NCI-H1436 treated with DMSO at 0.1 percent for 48 hours (cell line): ENCODE measurements at places on chromosomes 16 and 17.

DNA sequence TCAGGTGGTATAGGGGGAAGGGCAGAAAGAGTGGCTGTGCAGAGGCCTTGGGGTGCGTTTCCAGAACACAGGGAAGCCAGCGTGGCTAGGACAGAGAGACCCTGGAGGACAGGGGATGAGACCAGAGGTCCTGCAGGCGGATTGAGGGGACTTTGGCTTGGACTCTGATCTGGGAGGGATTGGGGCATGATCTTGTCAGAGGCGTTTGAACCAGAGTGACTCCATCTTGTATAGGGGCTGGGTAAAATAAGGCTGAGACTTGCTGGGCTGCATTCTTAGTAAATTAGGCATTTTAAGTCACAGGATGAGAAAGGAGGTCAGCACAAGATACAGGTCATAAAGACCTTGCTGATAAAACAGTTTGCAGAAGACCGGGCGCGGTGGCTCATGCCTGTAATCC lies 5.4 kb upstream of the NATD1 start:
- DNase-seq: no peak

GRCh38 chr16:27464626-27465482 lies 62.9 kb downstream of the IL21R start:
- DNase-seq: no peak

GRCh38 chr17:27338536-27338985 lies 44.6 kb downstream of the WSB1 start:
- no peak for DNase-seq

- DNase-seq: no peak
These were observed 18.4 kb downstream of the MAP2K3 start for GRCh38 chr17:21302711-21303425.

DNA sequence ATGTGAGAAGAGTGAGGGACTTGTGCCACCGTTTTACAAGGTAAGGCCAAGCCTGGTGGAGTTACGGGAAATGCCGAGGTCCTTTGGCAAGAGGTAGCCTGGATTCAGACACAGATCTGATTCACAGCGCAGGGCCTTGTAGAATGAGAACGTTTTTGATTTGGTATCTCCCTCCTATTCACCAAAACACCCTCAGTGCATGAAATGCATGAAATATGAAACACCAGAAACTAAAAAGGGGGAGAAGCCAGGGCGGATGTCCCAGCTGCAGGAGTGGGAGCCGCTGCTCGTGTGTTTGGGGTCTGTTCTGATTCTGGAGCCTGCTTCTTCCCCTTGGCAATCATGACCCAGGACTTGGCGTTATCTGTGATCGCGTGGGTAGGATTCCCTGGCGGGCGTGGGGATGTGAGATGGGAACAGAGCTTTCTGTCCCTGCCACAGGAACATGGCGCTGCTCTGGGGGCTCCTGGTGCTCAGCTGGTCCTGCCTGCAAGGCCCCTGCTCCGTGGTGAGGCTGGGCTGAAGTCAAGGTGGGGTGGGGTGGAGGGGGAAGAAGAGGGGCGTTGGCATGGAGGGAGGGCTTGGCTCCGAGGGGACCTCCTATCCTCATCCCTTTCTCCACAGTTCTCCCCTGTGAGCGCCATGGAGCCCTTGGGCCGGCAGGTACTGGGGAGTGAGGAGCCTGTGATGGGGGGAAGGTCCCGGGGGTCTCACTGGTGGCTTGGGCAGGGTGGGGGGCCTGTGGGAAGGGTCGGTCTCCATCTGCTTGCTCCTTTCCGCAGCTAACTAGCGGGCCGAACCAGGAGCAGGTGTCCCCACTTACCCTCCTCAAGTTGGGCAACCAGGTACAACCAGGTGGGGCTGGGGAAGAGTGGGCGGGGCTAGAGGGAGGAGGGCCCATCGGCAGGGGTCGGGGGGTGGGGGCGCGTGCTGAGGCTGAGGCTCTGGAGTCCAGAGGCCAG lies 2.2 kb downstream of the SERPINF2 start:
- no peak for DNase-seq

- DNase-seq: no peak
These were observed 193.6 kb downstream of the PARN start for GRCh38 chr16:14436401-14436955.

- no peak for DNase-seq
These were observed 25.8 kb upstream of the GINS3 start for GRCh38 chr16:58366247-58367031.

DNA sequence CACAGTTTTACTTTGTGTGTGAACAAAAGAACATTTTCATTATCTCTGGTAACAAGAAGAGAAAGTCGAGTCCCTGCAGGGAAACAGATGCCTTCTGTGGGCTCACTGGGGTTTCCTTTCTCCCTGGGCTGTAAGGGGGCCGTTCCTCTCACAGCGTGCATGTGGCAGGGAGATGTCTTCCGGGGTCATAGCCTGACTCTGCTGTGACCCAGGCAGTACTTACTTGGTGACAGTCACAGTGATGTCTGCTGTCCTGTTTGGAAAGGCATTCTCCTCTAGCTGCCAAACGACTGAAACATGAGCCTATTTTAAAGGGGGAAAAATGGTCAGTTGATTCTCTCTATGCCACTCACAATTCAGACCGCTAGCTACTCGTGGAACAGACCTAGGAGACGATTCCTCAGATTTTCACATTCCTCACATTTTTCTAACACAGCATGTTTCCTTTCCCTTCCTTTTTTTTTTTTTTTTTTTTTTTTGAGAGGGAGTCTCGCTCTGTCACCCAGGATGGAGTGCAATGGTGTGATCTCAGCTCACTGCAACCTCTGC lies 7.3 kb downstream of the HASPIN start:
- no peak for DNase-seq

DNA sequence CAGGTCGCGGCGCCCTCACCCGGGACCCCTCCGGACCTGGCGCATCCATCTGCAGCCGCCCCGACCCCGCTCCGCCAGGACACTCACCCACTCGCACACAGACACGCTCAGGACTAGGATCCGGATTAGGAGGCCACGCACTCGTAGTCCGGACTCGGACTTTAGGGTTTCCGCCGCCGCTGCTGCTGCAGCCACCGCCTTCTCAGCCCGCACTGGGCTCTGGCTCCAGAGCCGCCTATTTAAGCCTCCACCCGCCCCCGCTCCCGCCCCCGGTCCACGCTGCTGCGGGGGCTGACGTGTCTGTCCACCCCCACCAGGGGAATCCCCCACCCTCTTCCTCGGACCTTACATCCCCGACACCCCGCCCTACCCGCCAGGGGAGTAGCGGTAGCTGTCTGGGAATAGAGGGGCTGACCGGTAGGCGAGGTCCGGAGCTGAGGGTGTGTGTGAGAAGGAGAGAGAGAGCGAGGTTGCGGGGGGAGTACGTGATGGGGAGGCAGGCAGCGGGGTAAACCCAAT lies at the start of gene RRAD:
TSS of gene RRAD (minus strand) at position 214 of the 519 bp plus-strand sequence. CDS start 356 bp downstream, outside the sequence.
- DNase-seq: no peak

GRCh38 chr17:48561884-48562810 lies 16.0 kb downstream of the HOXB4 start:
- no peak for DNase-seq

DNA sequence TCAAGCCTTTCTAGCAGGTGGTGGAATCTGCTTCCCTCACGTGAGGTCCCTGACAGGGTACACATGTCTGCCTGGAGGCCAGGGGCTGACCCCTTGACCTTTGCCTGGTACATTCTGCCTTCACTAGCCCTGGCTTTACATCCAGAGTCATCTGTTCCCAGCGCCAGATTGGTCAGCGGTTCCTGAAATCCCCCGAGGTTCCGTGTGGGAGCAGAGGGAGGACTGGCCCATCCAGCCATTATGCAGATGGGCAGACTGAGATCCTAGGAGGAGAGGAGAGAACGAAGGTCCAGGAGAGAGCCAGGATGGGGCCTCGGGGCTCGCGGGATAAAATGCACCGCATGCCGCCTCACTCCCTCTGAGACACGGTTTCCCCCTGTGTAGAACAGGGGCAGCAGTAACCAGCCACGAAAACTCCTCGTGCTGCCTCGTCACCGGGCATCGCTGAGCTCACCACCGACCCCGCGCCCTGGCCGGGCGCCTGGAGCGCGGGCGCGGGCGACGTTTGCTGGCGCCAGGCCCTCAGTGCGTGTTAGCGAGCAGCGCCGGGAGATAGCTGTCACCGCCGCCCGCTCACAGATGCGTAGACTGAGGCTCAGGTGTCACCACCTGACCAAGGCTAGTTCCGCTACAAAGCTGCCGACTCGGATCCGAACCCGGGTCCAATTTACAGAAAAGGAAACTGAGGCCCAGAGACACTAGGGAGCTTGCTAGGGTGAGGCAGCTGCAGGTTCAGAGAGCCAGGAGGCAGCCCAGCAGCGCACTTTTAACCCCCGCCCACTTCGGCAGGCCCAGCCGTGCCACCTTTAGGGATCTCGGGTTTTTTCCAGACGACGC lies 811 bp upstream of the MAP2K3 start:
- DNase-seq: no peak

DNA sequence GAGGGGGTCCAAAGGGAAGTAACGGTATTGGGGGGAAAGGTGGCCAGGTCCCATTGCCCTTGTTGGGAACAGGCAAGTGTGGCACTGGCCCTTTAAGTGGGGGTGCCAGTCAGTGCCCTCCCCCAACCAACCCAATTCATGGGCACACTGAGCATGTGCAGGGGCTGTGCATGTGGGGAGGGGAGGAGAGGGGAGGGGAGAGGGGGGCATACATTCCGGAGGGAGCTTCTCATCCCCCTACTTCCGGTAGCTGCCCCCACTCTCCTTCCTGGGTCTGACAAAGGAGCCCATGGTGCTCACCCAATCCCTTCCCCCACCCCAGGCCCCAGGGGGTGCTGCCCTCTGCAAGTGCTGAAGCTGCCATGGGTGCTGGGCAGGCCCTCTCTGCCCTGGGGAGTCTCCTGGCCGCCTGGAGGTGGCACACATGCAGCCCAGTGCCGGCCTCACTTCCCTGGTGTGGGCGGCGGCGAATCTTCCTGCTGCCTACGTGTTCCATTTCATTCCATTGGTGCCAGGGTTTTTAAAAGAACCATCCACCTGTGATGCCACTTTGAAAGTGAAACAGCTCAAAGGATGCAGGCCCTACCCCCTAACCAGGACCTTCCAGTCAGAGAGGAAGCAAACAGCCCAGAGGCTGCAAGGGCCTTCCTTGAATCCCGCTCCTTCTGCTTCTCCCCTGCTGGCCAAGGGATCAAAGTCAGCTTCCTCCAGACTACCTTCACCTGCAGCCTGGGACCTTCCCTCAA lies 11.0 kb downstream of the HEXIM2 start:
- peak; percentile 64 for DNase-seq

DNA sequence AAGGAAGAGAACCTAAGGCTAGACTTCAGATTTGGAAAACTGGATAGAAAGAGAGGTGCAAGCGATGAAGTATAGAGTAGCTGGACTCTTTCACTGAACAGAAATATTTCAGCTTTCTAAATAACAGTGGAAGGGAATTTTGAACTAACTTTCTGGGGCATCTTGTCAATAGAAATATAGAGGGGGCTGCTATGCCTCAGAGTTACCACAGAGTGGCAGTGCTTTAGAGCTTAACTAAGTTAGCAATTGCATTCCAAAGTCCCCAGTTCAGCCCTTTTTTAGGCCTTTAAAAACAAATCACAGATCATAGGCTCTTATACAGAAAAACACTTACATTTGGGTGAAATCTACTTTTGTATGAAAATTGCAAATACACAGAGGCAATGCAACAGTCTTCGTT lies 154.2 kb upstream of the CDH8 start:
- no peak for DNase-seq

DNA sequence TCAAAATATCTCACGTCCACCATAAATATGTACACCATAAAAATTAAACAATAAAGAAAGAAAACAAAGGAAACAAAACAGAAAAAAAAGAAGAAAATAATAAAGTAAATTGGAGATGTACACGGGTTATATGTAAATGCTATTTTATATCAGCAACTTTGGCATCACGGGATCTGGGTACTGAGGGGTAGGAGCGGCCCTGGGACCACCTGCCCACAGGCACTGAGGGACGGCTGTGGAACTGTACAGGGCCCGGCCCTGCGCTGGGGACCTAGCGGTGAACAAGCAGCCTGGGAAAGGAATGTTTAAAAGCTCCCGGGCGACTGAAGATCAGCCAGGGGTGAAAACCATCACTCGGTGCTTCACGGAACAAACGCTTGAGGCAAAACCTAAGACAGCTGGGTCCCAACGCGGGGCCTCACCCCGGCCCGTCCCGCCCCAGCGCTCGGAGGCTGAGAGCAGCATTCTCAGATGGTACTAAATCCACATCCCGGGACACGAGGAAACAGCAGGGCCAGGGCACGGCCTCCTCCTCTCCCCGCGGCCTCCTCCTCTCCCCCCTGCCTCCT lies 31.2 kb downstream of the NXN start:
- no peak for DNase-seq
